Activated CD4-positive, alpha-beta T cell treated with anti-CD3 and anti-CD28 coated beads for 36 hours (primary cell): ENCODE measurements at places on chromosomes 12 and 14.
A peak's percentile ranks its signal among the peaks of the same experiment; 100 is the strongest.

DNA sequence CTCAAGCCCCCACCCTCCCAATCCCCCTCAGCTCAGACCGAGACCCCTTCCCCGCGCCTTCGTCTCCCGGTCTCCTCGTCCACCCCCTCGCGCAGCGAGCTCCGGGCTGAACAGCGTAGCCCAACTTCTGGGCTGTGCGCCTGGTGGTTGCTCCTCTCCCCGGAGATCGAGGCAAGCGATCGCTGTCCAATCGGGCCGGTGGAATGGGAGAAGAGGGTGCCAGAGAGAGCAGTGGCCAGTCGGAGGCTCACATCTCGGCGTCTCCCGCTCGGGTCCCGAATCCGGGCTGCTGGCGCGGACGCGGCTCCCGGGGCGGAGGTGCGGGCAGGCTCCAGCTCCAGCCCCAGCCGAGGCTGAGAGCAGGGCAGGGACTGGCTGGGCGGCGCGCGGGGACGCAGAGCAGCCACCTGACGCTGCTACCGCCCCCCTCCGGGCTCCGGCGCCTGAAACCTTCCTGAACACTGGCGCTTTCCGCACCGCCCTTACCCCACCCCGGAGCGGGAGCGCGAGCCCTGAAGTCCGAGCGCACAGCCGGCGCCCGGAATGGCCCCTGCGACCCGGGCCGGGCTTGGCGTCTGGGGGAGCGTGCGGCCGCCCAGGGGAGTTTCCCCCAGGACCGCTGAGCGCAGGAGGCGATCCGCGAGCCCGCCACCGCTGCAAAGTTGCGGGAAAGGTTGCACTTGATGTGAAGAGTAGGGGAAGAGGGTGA is 508 bp upstream of the KCNH5 start:
- DNase-seq, result peak; percentile 14

GRCh38 chr12:61111218-61111617 is 1149.0 kb upstream of the USP15 start:
- no peak for DNase-seq

DNA sequence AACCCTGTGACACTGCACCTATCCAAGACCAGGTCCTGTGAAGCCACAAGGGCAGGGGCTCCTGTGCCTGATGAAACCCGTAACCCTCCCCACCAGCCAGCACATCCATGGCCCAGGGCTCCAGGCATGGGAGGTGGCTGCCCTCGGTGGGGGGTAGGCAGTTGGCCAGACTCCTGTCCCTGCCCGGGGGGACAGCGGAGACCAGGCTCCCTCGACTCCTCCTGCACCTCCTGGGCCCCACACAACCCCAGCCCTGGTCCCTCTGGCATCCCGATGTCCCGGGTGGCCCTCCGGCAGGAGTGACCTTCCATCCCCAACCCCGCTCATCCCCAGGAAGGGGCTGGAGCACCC is 11.4 kb downstream of the AKT1 start:
- no peak for DNase-seq

- no peak for DNase-seq
Measured at GRCh38 chr14:105011312-105011990, 9.4 kb downstream of the CDCA4 start.

DNA sequence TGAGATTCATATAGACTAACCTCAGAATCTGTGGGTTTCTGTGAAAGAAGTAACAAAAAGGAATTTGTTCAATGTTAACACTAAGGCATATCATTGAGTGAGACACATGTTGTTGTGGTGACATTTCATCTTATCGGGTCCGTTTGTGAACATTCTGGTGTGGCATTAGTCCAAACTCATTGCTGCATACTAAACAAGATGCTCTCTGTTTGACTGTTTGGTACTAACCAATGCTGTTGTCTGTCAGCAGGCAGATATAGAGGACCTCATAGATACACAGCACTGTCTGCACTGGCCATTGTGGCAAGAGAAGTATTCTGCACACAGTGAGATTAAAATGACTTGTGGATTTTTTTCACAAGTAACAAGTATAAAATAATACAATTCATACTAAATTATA is 41.2 kb downstream of the SLC25A21 start:
- DNase-seq, result no peak

GRCh38 chr12:55716582-55716957 is 724 bp downstream of the BLOC1S1 start:
- DNase-seq, result no peak

DNA sequence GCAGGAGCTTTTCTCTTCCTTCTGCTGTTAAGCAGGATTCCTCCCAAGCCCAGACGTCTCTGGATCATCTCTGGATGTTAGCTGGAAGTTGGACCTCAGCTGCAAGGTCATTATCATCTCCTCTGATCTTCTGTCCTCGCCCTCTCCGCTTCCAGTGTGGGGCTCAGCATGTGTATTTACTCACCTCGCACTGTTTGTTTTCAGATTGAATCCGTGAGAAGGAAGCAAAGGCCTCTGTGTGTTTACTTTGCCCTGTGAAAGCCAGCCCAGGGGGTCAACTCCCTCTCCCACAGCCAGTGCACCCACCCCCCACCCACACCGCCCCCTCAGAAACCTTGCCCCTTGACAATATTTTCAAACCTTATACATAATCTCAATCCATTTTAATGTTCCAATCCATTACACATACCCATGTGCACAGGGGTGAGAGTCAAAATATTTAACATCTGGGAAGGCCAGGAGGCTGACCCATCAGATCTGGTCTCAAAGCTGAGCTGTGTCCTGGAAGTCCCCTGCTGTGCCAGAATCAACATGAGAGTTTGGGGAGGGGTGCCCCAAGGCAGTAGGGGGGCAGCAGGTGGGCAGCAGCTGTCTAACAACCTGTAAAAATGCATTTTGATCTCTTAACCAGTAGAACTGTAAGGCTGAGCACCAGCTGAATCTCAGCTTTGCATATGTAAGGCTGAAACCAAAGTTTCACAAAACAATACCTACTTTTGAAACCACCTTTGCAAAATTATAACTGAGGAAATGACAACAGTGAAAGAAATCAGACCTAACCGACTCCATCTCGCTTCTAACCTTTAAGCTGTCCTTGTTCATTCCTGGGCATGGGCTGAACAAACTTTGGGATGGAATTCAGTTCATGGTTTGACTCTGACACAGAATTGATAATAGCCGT is 157.9 kb downstream of the ZNF664 start:
- DNase-seq, result no peak

GRCh38 chr12:78392918-78393317 is 471.7 kb upstream of the SYT1 start:
- no peak for DNase-seq

- no peak for DNase-seq
Measured at GRCh38 chr14:96861568-96862310, 64.6 kb downstream of the VRK1 start.

- DNase-seq, result peak; percentile 23
Measured at GRCh38 chr12:51218607-51219161, 822 bp upstream of the POU6F1 start.

GRCh38 chr14:96189281-96189711 is 15.3 kb upstream of the BDKRB2 start:
- DNase-seq, result no peak

DNA sequence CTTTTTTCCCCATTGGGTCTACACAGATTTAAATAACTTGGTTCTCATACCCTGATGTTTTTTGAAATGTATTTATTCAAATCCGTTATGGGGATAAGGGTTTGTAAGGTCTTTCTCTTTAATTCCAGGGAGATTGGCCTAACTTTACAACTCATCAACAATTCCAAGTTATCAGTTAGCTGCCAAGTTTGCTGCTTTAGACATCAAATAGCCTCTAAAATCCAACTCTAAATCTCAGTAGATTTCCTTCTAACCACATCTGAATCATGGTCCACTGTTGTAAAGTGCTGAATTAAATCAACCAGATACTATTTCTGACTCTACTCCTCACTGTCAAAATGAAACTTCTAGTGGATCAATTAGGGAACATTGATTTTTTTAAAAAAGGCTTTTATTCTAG is 364.1 kb upstream of the E2F7 start:
- DNase-seq, result no peak

DNA sequence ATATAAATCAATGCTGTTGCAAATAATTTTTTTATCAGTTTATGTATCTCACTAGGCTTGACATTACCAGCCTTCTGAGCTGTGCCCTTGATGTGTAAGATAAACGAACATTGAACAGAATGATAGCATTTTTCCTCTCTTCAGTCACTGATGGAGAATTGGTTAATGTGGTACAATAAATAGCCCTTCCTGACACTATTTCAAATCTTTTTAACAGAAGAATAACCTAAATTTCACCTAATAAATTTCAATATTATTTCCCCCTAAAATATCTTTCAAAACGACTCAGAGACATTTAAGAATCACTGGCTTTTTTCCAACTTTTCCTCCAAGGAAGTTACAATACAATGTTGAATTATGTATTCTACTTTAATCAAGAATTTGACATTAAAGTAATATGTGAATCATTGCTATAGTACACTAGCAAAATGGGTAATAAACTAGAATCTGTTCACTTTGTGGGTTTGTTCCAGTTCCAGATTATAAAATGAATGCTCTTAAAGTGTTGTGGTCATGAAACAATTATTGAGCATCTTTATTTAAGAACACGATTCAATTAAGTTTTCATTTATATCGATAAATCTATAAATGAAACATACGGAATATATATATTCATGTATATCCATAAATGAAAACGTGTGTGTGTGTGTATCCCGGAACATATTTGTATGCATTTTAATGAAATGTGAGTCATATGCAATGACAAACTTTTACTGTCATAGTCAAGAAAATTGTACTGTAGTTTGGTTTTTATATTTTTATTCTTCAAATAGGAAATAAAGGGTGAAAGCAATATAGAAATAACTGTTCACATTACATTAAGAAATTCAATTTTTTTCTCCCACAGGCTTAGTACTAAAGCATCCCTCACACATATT is 2.5 kb upstream of the ATP2B1 start:
- DNase-seq, result no peak

- DNase-seq, result no peak
Measured at GRCh38 chr14:95164506-95164905, 7.2 kb upstream of the DICER1 start.

DNA sequence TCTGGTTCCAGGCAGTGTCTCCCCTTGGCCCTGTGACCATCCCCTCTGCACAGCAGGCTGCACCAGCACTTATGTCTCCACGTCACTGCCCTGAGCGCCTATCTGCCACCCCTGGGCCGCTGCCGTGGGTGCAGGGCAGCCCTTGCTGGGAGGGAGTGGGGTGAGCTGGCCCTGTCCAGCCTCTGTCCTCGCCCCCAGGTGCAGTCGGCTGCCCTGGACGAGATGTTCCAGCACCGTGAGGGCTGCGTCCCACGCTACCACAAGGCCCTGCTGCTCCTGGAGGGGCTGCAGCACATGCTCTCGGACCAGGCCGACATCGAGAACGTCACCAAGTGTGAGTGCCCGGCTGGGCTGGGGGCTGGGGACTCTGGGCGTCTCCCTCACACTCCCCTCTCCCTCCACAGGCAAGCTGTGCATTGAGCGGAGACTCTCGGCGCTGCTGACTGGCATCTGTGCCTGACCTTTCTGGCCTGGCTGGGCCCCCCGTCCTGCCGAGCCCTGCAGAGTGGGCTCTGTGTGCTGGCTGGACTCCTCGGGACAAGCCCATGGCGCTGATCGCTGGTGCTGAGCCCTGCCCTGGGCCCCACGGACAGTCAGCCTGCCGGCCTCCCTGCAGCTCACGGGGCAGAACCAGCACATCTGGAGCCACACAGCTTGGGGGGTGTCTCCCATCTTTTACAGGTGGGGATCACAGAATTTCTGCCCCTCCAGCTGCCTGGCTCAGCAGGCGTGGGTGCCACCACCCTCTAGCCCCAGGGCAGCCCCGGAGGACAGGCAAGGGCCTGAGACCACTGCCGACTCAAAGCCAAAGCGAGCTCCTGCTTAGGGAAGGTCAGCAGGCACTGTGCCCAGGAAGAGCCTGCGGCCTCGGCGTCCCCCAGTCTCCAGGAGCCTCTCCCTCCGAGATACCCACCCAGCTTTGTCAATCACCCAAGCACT is 7.9 kb upstream of the PUS1 start:
- no peak for DNase-seq

- DNase-seq, result peak; percentile 87
Measured at GRCh38 chr12:14961466-14962152, at the start of gene ARHGDIB. TSS of gene ARHGDIB (minus strand) at chr12:14961601. CDS start at chr12:14950712, 10,889 bp downstream.

DNA sequence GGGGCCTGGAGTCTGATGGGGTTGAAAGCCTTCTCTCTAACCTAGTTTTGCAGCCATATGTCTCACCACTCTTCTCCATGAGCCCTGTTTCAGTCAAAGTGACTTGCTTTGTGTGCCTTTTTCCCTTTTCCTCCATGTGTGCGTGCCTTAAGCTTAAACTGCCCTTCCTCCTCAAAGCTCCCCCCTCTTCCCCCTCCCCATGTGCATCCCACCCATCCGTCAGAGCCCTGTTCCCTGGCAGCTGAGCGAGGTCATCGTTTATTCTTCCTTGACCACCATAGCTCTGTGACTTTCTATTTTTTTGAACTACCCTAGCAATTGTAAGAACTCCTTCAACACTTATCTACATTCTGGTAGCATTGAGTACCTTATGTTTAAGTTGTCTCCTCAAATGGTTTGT is 24.9 kb downstream of the SAMD4A start:
- no peak for DNase-seq

- DNase-seq, result no peak
Measured at GRCh38 chr12:116333402-116333801, 55.9 kb upstream of the MED13L start.

DNA sequence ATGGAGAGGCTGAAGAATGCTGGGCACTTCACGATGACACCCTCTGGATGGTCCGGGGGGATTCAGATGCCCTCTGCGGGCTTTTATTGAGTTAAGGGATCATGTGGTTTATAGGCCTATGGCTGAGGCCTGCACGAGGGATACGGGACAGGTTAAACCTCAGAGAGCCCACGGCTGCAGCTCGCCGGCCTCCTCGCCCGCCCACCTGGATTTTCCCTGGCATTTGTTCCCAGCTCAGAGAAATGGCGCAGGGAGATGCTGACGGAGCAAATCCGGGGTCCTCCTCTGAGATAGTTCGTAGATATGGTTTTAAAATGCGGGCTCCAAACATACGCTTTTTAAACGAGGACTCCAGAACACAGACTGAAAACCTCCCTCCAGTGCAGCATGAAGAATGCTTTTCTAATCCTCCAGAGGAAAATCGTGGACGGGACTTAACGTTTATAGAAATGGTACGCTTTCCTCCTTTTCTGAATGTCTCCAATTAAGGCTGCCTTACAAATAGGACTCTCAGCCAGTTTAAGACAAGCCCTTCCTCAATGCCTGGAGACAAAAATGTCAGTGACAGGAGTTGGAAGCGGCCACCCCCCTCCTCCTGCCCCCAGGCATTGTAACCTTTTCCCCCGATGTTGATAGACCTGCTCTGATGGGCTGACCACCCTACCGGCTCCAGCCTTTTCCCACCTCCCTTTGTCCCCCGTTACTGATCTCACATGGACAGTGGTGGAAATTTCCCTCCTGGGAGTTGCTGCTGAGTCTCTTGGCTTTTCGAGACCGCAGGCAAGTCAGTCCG is 16.6 kb downstream of the CCND2 start:
- no peak for DNase-seq

- DNase-seq, result no peak
Measured at GRCh38 chr12:26157001-26157400, 32.2 kb upstream of the BHLHE41 start.

- peak; percentile 66 for DNase-seq
Measured at GRCh38 chr12:27332714-27333402, at the start of gene BMAL2. TSS of gene BMAL2 (plus strand) at chr12:27332836. CDS start at chr12:27333073, 237 bp downstream.

GRCh38 chr12:68122236-68122920 is 37.2 kb downstream of the IFNG start:
- DNase-seq, result no peak
